Choroid plexus epithelial cell (primary cell): ENCODE measurements at places on chromosomes 16 and 17.

GRCh38 chr16:4342866-4343744, 8.0 kb downstream of the PAM16 start:
- no peak for DNase-seq

GRCh38 chr16:71542377-71542776, 16.2 kb downstream of the CHST4 start:
- DNase-seq: peak; percentile 53

DNA sequence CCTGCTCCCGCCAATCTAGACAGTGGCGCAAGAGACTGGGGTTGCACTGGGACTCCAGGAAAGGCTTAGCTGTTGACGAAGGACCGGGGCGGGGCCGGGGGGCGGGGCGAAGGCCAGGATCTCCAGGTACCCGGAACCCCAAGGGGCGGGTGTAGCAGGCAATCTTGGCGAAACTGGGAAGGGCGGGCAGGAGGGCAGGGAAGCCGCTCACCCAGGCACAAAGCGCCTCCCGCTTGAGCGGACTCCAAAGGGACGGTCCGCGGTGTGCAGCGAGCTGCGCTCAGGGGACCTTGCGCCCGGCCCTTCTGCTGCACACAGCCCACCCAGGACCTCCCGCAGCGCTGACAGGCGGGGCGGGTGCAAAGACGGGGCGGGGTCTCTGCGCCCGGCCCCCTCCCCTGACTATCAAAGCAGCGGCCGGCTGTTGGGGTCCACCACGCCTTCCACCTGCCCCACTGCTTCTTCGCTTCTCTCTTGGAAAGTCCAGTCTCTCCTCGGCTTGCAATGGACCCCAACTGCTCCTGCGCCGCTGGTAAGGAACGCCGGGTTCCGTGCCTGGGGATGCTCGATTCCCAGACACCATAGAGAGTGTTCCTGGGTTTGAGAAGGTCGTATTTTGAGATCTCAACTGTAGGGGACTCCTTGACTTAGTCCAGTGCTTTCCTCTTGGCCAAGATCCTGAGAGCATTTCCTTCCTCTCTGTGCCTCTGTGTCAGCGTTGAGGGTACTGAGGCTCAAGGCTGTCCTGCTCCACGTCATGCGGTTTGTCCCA, at the start of gene MT1F:
TSS of gene MT1F (plus strand) at position 405 of the 772 bp plus-strand sequence. CDS start at position 505, 100 bp downstream.
- DNase-seq: peak; percentile 25

GRCh38 chr16:73015612-73016487, 32.1 kb downstream of the ZFHX3 start:
- no peak for DNase-seq

DNA sequence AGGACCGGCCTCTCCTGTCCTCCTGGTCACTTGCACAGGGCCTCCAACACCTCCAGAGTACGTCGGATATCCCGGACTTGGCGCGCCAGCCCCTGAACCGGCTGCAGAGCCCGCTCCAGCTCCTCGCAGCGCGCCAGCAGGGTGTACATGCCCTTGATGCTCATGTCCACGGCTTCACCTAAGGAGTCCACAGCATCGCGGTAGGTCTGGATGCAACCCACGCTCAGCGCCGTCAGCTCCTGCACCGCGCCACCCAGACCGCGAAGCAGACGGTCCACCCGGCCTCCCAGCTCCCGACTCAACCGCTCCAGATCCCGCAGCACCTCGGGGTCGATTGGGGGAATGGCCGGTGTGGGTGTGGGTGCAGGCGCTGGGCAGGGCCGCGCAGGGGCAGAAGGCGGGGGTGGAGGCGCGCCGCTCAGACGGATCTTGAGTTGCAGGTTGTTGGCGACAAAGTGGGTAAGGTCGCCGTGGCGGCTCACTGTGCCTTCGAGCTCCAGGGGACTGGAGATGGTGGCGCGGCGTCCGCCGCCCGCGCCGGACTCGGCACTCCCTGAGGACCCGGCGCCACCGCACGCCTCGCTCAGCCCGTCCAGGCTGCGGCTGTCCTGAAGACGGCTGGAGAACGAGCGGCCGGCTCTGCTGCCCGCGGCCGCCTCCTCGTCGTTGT, 804 bp downstream of the BORCS6 start:
- DNase-seq: peak; percentile 42

- DNase-seq: no peak
Observed at GRCh38 chr16:74732707-74733350, 32.2 kb upstream of the MLKL start.

DNA sequence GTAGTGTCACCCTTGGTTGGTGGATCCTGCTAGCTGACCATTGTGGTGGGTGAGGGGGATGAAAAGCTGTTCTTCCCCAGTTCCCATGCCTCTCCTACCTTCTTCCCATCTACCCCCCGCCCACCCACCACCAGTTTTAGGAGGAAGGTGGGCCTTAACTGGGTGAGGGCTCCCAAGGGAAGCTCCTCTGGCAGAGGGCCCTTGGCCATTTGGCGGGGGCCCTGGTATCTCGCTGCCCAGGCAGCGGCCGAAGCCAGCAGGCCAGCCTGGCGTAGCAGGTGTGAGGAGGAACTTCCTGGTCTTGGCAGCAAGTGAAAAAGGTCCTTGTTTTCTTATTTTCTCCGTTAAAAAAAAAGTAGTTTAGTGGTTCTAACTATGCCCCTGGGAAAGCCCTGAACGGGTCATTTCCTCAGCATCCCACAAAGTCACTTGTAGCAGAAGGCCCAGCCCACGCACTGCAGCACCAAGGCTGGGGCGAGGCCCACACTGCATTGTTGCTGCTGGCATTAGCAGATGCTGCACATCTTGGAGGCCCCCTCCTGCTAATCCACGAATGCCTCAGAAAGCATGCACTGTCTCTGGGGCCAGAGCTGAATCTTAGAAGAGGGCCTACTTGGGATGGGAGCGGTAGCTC, 72.5 kb downstream of the MPRIP start:
- no peak for DNase-seq

DNA sequence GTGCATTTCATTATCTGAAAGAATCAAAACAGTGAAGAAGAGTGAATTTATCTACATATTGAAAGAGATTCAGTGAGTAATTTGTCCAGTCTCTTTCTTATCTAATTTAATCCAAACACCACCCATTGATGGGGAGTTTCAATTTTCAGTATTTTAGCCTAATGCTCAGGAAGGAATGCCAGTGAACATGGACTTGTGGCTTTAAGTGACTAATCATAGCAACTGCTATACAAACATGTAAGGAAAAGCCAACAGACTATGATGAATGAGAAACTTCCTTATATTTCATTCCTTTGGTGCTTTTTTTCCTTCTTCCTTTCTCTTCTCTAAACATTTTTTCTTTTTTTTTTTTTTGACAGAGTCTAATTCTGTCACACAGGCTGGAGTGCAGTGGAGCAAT, 885.8 kb downstream of the KCNJ2 start:
- DNase-seq: peak; percentile 49

GRCh38 chr17:69231521-69231920, 2.9 kb upstream of the ABCA10 start:
- no peak for DNase-seq
